Stimulated activated CD8-positive, alpha-beta memory T cell treated with anti-CD3 and anti-CD28 coated beads, Interleukin-7, amount 100 ng/mL, for 24 hours (primary cell): ENCODE measurements at places on chromosomes 11 and 22.

GRCh38 chr11:121249039-121249663 is 43.4 kb upstream of the SC5D start:
- no peak for DNase-seq

DNA sequence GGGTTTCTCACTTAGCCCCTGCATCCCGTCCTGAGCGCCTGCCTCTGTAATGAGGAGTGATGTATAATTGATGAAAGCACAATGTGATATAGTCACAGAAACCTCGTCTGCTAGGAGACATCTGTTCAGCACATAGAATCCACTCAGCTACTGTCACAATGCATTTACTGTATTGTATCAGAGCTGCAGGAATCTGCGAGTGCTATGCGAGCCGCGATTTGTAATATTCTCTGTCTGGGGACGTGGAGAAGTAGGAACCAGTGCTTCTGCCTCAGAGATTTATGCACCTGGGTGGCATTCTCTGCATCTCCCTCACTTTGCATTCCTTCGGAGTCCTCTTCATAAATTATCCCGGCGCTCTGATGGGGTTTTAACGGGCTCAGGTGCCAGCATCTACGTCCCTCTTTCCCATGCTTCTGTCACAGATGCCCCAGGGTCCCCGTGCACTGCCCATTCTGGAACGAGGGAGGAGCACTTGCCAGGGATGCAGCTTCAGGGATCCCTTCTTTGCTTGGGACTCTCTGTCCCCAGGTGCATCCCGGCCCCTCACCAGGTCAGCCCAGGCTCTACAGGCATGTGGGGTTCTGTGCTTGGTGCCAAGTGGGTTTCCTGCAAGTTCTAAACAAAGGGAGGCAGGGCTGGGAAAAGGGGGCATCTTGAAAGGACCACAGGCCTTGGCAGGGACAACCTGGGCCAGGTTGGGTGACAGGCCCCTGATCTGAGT is 205.5 kb downstream of the DSCAML1 start:
- no peak for DNase-seq

GRCh38 chr11:131533998-131534397 is 163.6 kb downstream of the NTM start:
- no peak for DNase-seq

DNA sequence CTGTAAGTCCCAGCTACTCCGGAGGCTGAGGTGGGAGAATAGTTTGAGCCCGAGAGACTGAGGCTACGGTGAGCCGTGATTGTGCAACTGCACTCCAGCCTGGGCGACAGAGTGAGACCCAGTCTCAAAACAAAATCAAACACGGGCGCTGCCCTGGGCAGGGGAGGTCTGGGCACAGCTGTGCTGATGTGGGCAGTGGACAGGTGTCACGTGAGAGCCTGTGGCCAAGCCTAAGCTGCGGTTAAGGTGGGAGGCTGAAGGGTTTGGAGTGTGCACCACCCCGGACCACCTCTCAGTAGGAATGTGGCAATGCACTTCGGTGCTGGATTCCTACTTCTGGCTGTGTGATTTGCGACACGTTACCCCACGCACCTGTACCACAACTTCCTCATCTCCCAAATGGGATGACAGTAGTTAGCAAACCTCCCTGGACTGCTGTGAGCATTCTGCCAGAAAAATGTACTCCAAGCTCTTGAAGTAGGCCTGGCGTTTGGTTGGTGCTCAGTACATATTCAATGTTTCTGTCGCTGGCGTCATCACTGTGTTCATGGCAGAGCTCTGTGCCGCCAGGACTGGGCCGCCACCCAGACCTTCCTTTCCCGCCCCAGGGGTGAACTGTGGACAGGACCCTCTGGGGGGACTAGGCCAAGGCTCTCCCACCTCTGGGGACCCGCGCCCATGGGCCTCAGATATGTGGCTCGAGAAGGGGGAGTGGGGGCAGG is 807 bp upstream of the ZNF74 start:
- DNase-seq = no peak

DNA sequence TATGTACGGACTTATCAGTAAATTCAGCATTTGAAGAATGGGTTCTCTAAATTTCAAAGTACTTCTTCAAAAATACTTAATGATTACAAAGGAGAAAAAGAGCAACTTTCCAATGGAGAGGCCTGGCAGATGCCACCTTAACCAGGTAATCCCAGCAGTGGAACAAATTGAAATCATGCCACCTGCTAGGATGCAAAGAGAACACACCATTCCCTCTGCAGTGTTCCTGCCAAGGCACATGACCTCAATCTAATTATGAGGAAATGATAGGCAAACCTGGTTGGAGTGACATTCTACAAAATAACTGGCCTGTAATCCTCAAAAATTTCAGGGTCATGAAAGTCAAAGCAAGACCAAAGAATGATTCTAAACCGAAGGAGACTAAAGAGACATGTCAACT is 21.5 kb downstream of the TNRC6B start:
- no peak for DNase-seq
